Endothelial cell of coronary artery (primary cell): ENCODE measurements at places on chromosomes 6 and 20. TPM values are rescaled to one million over a fixed set of nuclear protein-coding genes. Genes with fewer than 3 reads are reported as not detected.

The MOG gene
- total RNA-seq = not detected in 2 replicates

The LY6G6C gene
- not detected in 2 replicates for total RNA-seq

The TCP1 gene
- 371 and 375 TPM in 2 replicates for total RNA-seq

The ZNF391 gene
- 0.54 and 0.66 TPM in 2 replicates for total RNA-seq

The PPDPF gene
- 12.1 and 14.5 TPM in 2 replicates for total RNA-seq

The TGM3 gene
- total RNA-seq = not detected in 2 replicates

The STX11 gene
- total RNA-seq = 5.7 and 10.4 TPM in 2 replicates

The BPIFB4 gene
- not detected in 2 replicates for total RNA-seq

The NANP gene
- 6.6 and 7.1 TPM in 2 replicates for total RNA-seq

The GABRR2 gene
- total RNA-seq = 0.19 and 0.54 TPM in 2 replicates

The DDO gene
- 0.36 and 2.4 TPM in 2 replicates for total RNA-seq

The POU3F2 gene
- total RNA-seq = not detected in 2 replicates

The KCNK5 gene
- total RNA-seq = not detected in 2 replicates

The THBS2 gene
- total RNA-seq = 0.18 and 260 TPM in 2 replicates

The AIF1 gene
- not detected in 2 replicates for total RNA-seq

The FILIP1 gene
- 13.6 and 19.3 TPM in 2 replicates for total RNA-seq

The DUSP22 gene
- 20.0 and 23.9 TPM in 2 replicates for total RNA-seq

The RBPJL gene
- total RNA-seq = not detected in 2 replicates

The GTSF1L gene
- total RNA-seq = not detected in 2 replicates

The ARG1 gene
- not detected in 2 replicates for total RNA-seq

The BPIFB2 gene
- not detected in 2 replicates for total RNA-seq

The GHRH gene
- total RNA-seq = not detected in 2 replicates

The MYO6 gene
- 22.9 and 31.9 TPM in 2 replicates for total RNA-seq

The TGM2 gene
- 563 and 875 TPM in 2 replicates for total RNA-seq

The GPR6 gene
- not detected in 2 replicates for total RNA-seq

The OPN5 gene
- total RNA-seq = under 0.01 TPM in 1 of 2 replicates, not detected in the other

The EYA2 gene
- not detected in 2 replicates for total RNA-seq

The PRL gene
- total RNA-seq = not detected in 2 replicates

The ZC2HC1B gene
- not detected in 2 replicates for total RNA-seq

The KCNB1 gene
- under 0.01 and 0.09 TPM in 2 replicates for total RNA-seq

The ZDHHC14 gene
- total RNA-seq = 5.0 and 6.5 TPM in 2 replicates

The NMBR gene
- total RNA-seq = not detected in 2 replicates

The MCCD1 gene
- total RNA-seq = not detected in 2 replicates

The PACRG gene
- total RNA-seq = 0.45 TPM in 1 of 2 replicates, not detected in the other

The CYP39A1 gene
- total RNA-seq = 0.09 and 0.18 TPM in 2 replicates
